ENCODE measurements at places on chromosomes 2 and 18. TPM values are rescaled to one million over a fixed set of nuclear protein-coding genes. Genes with fewer than 3 reads are reported as not detected.

PLEK gene
- total RNA-seq, result not detected

ZSWIM2 gene
- total RNA-seq, result not detected

COL6A3 gene
- 1.6 TPM for total RNA-seq

SLC39A10 gene
- total RNA-seq, result 62.0 TPM

STK11IP gene
- 23.8 TPM for total RNA-seq

GRCh38 chr18:48931680-48932461 lies 18.9 kb downstream of the SMAD7 start:
- no peak for DNase-seq

- DNase-seq, result no peak
Observed at GRCh38 chr2:150144546-150145298, 342.7 kb downstream of the RND3 start.

DNA sequence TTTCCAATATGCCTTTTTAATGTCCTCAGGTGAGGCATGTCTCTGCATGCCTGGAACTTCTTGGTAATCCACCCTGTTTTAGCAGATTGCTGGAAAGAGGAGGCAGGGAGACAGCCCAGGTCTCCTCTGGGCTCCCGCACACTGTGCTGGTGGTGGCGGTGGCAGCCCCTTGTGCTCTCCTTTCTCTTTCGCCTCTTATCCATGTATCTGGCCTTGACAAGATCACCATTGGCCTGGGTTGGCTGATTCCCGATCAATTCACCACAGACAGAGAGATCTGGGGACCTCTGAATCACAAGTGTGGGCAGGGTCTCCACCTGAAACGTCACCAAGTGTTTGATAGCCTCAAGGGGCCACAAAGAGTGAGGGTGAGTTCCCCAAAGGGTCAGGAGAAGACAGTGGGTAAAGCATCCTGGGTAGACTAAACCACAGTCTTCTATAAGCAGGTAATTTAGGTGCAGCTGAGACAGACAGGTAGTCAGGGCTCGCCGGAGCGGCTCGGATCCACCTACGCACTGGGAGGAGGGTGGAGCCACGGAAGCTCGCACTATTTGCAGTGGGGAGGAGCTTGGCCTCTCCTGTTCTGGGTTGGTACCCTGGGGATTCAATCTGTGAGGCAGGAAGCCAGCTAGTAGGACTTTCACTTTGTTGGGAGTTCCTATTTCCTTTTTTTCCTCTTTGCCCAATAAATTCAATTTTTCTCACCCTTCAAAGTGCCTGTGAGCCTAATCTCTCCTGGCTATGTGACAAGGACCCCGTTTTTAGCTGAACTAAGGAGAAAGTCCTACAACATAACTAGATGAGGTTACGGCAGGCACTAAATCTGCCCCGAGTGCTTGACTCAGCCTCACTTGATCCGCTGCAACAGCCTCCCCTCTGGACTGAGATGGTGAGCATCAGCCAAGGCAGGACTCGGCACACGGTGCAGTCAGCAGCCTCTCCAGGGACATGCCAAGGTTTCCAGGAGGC lies 57.6 kb downstream of the SLC4A3 start:
- DNase-seq, result peak; percentile 22

GRCh38 chr2:172588931-172589330 lies 33.0 kb downstream of the PDK1 start:
- DNase-seq, result no peak

DNA sequence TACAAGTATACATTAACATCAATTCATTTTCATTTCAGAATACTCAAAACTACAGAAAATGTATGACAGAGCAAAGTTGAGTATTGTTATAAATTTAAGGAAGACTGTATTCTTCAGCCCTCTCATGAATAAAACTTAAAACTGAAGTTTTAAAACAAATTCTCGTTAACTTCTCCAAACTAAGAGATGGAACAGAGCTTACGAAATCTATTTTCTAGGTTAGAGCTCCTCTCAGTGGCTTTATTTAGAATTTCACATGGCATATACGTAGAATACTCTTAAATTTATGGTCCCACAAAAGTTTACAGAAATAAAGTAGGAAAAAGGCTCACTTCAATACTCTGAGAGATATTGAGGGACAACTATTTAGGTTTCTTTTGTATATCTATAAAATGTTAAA lies 612.1 kb downstream of the KCNJ3 start:
- DNase-seq, result no peak

- DNase-seq, result no peak
Observed at GRCh38 chr2:175864137-175864850, 137.8 kb downstream of the LNPK start.
